ENCODE measurements at places on chromosomes 13 and 19. TPM values are rescaled to one million over a fixed set of nuclear protein-coding genes. Genes with fewer than 3 reads are reported as not detected.

The ZFR2 gene
- not detected for total RNA-seq

The CD37 gene
- total RNA-seq = not detected

The CAMSAP3 gene
- total RNA-seq = not detected

The KIR2DL3 gene
- not detected for total RNA-seq

The CERS1 gene
- 1.1 TPM for total RNA-seq

The OR4F17 gene
- not detected for total RNA-seq

The IPO5 gene
- total RNA-seq = 242 TPM

The WDR88 gene
- not detected for total RNA-seq

The C1QTNF9 gene
- not detected for total RNA-seq
